NCI-H460 (cell line): ENCODE measurements at places on chromosomes 2 and 18.

DNA sequence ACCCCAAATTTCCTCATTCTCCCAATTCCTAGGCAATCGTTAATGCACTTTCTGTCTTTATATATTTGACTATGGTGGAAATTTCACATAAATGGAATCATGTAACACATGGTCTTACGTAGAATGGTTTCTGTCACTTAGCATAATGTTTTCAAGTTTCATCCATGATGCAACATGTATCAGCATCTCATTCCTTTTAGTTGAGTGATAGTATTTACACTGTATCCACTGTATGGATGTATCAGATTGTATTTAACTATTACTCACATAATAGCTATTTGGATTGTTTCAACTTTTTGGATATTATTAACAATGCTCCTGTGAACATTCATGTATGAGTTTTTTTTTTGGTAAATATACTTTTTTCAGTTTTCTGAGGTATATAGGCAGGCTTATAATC lies 982.3 kb upstream of the DDX18 start:
- DNase-seq = no peak

- DNase-seq = no peak
Measured at GRCh38 chr2:237553948-237554347, 12.4 kb upstream of the PRLH start.

GRCh38 chr2:25103287-25103871 lies 61.5 kb downstream of the EFR3B start:
- no peak for DNase-seq

GRCh38 chr18:37567061-37567993 lies 1.7 kb upstream of the CELF4 start:
- no peak for DNase-seq

- no peak for DNase-seq
Measured at GRCh38 chr2:236366397-236366796, 102.2 kb upstream of the ASB18 start.

DNA sequence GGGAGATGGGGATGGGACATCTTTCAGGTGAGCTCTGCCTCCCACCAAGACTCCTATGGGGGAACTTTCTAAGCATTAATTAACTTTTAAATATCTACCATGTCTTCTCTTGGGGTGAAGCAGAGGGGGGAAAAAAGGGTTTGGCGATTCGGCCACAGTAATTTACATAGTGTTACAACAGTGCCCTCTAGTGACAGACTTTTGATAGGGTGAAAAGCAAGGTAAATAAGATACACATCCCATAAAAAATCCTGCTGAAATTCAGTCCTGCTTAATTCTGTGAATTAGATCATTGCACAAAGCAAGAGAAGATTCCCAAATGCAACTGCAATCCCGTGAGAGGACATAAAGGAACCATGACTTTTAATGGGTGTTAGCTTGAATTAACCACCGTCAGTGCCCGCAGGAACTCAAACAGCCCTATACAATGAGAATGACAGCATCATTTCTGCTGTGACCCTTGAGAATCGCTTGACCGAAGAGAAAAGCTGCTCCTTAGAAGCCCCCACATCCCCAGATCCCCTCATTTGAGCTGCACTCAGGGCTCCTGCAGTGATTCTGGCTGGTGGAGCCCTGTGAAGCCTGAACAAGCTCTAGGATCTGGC lies 32.8 kb downstream of the FAM124B start:
- DNase-seq = peak; percentile 60

DNA sequence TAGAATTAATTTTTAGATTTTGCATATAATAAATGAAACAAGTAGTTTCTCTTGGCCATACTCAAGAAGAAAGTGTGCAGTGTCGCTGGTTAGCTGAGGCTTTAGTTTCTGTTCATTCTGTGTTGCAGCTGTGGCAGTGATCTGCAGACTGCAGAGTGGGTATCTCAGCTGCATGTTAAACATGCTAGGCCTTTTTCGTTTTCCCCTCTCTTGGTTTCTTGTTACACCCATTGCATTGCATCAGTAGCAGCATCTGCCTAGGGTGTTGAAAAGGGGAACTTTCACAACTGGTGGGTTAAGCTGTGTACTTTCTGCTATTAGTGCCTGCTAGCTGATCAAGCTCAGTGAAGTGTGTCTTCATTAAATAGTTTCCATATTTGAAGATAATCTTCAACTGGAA lies 51.3 kb downstream of the ACSL3 start:
- peak; percentile 50 for DNase-seq

DNA sequence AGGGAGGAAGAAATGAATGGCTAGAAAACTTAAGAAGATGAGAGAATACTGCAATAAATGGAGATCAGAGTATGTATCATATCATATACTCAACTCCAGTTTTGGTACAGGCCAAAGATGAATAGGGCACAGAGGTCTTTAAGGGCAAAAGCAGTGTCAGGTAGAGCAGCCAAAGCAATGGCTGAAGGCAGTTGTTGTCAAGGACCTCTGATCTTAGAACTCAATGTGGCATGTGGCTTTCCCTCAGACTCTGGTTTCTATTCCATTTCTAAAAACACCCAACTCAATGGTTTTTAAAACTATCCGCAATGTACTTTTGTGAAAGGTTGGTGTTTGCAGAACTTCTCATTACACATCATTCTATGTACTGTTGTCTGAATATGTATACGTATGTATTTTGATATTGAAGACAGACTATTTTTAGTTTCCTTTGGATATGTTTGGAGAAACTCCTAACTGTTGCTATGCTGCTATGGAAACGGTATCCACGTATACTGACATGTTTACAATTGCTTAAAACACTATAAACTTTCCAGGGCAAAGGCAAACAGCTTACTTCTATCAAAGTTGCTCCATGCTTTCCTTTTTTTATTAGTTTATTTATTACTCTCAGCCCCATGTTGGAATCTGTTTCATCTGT lies 58.1 kb upstream of the PELI1 start:
- no peak for DNase-seq

GRCh38 chr2:109046925-109047508 lies 58.0 kb upstream of the EDAR start:
- DNase-seq = no peak

DNA sequence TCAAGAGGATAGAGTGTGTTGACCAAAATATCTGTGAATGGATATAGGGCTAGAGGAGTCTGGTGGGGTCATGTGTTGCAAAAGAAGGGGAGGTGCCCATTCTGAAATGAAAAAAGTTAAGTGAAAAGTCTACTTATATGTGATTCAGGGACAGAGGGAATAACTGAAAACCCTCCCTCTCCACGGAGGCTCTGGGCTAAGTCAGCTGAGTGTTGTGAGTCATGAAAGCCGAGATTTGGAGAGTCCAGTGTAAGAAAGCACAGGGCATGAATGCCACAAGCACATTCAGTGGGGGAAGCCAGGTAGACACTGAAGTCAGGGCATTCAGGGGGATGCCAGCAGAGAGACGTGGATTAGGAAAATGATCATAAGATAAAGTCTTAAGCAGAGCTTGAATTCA lies 871.9 kb downstream of the TSN start:
- no peak for DNase-seq

DNA sequence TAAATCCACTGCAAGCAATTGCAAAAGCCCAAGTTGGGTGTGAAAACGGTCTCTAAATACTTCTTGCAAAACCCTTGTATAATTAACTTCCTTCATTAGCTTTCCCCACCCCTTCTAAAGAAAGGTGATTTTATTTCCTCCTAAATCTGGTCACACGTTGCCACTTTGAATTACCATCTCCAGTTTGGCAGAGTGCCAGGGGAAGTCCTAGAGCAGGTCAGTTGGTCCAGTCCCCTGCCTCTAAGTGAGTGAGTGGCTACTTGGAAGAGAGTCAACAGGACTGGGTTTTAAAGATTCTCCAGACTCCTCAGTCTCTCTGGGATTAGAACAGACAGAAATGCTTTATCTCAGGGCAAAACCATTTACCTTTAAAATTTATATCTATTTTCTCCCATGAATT lies 18.7 kb upstream of the LYPD6B start:
- no peak for DNase-seq

DNA sequence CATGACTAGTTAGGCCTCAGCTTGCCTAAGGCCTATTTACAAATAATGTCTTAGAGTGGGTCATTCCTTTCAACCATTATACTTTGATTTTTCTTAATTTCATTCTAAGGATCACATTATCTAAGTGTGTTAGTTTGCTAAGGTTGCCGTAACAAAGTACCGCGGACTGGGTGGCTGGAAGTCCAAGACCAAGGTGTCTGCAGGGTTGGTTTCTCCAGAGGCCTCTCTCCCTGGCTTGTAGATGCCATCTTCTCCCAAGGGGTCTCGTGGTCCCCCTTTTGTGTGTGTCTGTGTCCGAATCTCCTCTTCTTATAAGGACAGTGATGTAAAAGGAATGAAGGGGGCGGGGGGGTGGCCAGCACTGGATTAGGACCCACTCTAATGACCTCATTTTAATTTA lies 18.4 kb upstream of the ITM2C start:
- DNase-seq = no peak

GRCh38 chr2:110991911-110992310 lies 128.8 kb upstream of the BCL2L11 start:
- DNase-seq = no peak

- no peak for DNase-seq
Measured at GRCh38 chr2:224982910-224983711, 59.2 kb downstream of the DOCK10 start.

- no peak for DNase-seq
Measured at GRCh38 chr2:100876231-100876860, 56.4 kb downstream of the NPAS2 start.

DNA sequence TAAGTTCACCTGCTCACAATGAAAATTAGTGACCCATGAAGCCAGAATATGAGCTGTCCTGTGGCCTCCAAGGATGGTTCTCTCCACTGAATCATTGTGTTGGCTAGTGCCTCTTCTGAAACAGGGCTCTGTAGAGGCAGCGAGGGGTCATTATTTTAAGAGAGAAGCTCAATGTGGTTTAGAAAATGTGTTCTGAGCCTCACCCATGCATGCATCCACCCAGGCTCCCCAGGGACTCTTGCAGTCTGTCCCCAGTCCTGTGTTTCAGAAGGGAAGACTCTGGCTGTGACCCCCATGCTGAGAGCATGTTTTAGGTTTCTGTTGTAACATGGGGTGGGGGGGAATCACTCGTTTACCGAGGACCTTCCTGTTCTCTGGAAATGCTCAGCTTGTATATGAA lies 135.2 kb downstream of the RNF144A start:
- no peak for DNase-seq

DNA sequence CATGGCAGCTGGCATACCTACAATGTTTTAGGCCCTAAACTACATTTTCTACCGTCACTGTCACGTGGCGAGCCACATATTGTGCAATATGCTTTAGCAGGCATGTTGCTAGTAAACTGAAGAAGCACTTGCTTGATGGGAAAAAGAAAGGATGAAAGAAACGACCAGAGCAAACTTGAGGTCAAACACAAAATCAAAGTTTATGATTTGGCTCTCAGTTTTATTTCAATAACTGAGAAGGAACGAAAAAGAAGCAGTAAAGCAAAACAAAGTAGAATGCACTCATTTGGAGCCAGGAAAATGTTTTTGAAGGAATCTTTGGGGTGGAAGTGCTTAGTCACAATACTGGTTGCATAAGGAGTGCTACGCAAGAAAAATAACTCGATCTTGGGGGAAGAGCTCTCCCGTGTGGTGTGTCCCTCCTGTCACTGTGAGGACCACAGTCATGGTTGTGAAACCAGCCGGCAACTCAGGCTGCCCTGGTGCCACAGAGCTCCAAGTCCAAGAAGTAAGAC lies 349.8 kb downstream of the RBM43 start:
- DNase-seq = peak; percentile 69

DNA sequence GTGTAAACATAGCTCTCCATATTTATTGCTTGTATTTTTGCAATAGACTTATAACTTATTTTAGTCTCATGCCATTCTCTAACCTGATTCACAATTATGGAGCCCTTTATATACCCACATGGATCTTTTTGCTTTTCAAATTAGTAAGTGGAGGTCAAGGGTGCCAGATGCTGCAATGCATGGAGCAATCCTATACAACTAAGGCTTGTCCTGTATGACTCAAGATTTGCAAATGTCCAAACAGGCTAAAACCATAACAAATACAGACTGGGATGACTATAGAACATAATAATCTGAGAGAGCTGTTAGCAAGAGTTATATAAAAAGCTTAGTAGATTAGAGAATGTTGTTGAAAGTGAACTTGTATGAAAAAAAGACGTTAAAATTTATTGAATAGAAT lies 690.4 kb upstream of the NRXN1 start:
- DNase-seq = peak; percentile 26

DNA sequence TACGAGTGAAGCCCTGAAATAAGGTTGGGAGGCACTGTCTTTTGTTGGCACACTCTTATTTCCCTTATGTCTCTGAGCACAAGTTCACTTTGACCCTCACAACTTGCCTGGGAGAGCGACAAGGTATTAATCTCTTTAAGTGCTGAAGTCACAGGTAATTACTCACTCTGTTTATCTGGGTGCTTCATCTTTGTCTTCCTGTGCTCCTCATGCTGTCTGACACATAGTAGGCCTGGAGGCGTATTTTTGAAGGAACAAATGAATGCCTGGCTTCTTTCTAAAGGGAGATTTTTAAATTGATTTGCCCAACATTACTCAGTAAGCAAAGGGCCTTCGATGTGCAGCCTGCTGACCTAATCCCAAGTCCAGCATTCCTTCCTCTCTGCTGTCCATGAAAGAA lies 507.1 kb upstream of the TNP1 start:
- no peak for DNase-seq

DNA sequence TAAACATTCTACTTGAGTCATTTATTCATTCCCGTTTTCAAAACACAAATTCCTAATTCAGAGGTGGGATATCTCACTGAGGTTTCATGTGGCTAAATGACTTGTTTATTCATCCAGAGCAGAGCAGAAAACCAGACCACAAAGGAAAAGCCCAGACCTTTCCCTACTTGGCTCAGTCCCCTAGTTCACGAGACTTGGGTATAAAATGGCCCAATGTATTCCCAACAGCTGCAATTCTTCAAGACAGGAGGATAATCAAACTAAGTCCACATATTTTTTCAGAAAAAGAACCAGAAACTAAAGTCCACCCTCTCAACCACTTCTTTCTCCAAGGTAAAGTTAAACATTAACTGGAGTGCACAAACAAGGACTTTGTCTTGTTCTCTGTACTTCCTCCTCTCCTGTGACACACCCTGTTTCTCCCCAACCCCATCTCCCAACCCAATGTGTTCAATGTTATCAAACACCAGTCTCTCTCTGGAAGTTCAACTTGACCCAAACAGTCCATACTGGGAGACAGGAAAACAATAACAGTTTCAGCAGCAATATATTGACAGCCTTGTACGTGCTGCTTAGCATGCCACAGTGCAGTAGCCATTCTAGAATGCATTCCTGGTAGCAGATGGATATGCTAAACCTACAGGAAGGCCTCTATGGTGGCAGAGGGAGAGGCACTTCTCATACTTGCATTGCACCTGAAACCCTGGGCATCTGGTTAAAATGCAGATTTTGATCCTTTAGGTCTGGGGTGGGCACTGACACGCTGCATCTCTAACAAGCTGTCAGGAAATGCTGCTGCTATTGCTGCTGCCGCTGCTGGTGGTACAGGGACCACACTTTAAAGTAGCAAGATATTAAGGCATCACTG lies 110.7 kb downstream of the INO80D start:
- no peak for DNase-seq
